GM23248 (cell line): ENCODE measurements at places on chromosomes 1 and 21. TPM values are rescaled to one million over a fixed set of nuclear protein-coding genes. Genes with fewer than 3 reads are reported as not detected.

MYOG gene
- not detected in 2 replicates for total RNA-seq

SH2D5 gene
- total RNA-seq: 1.0 and 1.4 TPM in 2 replicates

BLZF1 gene
- 33.0 and 34.6 TPM in 2 replicates for total RNA-seq

C1orf116 gene
- total RNA-seq: not detected in 2 replicates

GREM2 gene
- total RNA-seq: 39.8 and 47.8 TPM in 2 replicates

RXFP4 gene
- total RNA-seq: not detected in 2 replicates

DNA sequence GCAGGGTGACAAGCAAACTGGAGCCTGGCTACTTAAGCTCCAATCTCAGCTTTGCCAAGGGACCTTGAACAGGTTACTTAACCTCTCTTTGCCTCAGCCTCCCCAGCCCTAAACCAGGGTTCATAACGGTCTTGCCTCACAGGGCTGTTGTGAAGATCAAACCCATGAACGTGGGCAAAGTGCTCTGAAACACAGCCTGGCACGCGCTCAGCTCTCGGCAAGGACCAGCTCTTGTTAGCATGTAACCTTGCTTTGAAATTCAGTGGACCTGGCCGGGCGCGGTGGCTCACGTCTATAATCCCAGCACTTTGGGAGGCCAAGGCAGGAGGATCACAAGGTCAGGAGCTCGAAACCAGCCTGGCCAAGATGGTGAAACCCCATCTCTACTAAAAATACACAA, 24.8 kb downstream of the RAP1GAP start:
- no peak for DNase-seq
- H3K27ac ChIP-seq: no peak overlapping the region
- no peak overlapping the region for H3K4me3 ChIP-seq
- H3K4me1 ChIP-seq: no peaks in the 10 kb centered on the region
- H3K27me3 ChIP-seq: peaks cover 5% of the 10 kb centered on the region

DNA sequence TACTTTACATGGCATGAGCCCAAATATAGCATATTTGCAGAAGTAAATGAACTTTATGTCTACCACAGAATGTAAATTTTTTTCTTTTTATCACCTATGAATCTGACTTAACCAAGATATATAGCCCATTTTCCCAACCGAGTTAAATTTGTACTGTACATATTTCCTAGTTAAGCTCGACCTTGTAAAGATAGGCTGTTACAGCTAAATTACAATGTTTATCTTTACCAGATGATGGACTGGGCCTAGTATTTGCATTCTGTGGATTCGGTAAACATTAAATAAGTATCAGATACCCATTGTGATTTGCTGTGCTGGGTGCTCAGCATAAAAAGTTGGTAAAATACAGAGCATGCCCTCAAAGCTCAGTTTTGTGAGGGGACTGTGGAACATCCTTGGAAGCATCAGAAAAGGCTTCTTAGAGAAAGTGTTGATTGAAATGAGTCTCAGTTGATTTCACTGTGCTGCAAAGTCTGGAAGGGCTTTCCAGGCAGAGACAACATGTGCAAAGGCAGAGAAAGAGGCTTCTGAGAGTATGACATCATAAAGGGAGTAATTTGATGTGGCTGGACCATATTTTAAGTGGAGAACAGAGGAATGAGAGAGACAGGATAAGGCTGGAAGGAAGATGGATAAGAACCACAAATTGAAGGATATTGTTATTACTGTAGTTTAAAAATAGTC, 27.4 kb downstream of the MORC3 start:
- H3K4me1 ChIP-seq: peaks cover 31% of the 10 kb centered on the region
- no peaks in the 10 kb centered on the region for H3K27me3 ChIP-seq
- H3K36me3 ChIP-seq: peaks cover 47% of the 10 kb centered on the region
- H3K27ac ChIP-seq: peak overlapping the region; percentile 31
- peak; percentile 32 for DNase-seq
- no peak overlapping the region for H3K4me3 ChIP-seq

- no peak overlapping the region for H3K4me3 ChIP-seq
- H3K4me1 ChIP-seq: peaks cover 21% of the 10 kb centered on the region
- H3K27ac ChIP-seq: peak overlapping the region; percentile 26
- H3K27me3 ChIP-seq: no peaks in the 10 kb centered on the region
- peak; percentile 62 for DNase-seq
- H3K36me3 ChIP-seq: no peaks in the 10 kb centered on the region
Observed at GRCh38 chr1:64111787-64112186, 91.6 kb upstream of the UBE2U start.

GRCh38 chr1:98991127-98992012, 13.3 kb downstream of the PLPPR5 start:
- H3K4me3 ChIP-seq: no peak overlapping the region
- H3K36me3 ChIP-seq: no peaks in the 10 kb centered on the region
- peaks cover 25% of the 10 kb centered on the region for H3K4me1 ChIP-seq
- no peaks in the 10 kb centered on the region for H3K27me3 ChIP-seq
- peak; percentile 87 for DNase-seq

DNA sequence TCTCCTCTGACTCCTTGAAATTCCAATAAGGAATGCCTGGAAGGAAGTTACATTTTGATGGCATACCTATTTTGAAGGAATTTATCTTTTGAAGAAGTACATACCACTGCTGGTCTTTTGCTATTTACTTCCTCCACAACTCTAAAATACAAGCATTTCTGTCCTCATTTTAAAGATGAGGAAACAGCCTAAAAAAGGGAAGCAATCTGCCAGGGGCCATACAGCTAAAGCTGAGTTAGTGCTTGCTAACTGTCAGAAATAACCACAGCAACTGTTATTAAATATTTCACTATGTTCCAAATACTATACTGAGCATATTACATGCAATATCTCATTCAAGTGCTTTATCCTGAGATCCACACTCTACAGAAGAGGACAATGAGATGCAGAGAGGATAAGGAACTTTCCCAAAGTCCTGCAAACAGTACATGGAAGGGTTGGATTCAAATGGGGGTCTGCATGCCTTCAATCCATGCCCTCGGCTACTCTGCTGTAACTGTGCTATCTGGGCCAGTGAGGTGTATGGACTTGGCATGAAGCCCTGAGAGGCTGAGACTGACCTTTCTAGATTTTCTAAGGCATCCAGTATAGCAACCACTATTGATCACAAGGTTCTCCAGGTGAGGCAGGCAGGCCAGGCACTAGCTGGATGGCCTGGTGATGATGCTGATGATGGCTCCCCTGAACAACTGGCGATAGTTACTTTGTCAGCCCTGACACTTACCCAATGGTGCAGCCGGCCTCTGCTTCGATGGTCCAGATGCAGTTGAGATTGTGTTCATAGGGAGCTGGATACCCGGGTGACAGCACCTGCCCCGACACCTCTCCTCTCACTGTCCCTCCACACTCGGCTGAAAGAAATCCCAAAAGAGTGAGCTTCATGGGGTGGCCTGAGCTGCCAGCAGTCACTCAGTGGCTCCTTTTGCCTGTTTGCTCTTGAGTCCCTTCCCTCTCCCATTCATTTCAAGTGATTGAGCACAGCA, 171.4 kb upstream of the HMGB4 start:
- H3K27ac ChIP-seq: no peak overlapping the region
- no peak for DNase-seq
- H3K4me1 ChIP-seq: no peaks in the 10 kb centered on the region
- no peak overlapping the region for H3K4me3 ChIP-seq
- no peaks in the 10 kb centered on the region for H3K27me3 ChIP-seq

DNA sequence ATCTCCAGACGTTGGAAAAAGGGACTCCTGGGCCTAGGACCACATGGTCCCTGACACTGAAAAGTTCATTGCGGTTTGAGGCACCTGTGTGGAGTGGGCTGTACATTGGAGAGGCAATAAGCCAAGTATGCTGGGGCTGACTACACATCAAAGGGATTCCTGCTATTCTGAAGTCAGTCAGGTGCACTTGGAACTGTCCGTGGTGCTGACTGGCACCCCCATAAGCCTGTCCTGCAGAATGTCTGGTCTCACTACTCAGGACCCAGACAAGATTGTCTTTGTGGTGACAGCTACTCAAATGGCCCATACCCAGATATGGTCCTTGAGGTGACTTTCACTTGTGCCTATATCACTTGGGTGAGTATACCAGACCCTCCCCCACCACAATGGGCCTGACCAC, 150.6 kb downstream of the RWDD3 start:
- peak; percentile 16 for DNase-seq
- no peaks in the 10 kb centered on the region for H3K4me1 ChIP-seq
- H3K27me3 ChIP-seq: no peaks in the 10 kb centered on the region
- H3K27ac ChIP-seq: no peak overlapping the region
- no peaks in the 10 kb centered on the region for H3K36me3 ChIP-seq
- no peak overlapping the region for H3K4me3 ChIP-seq

GRCh38 chr1:41803656-41804055, 115.1 kb downstream of the HIVEP3 start:
- no peaks in the 10 kb centered on the region for H3K27me3 ChIP-seq
- DNase-seq: no peak
- no peaks in the 10 kb centered on the region for H3K36me3 ChIP-seq
- no peak overlapping the region for H3K27ac ChIP-seq
- H3K4me1 ChIP-seq: 0 out of 2 replicates have a peak, but pooled peaks cover 6% of the 10 kb centered on the region
- no peak overlapping the region for H3K4me3 ChIP-seq

DNA sequence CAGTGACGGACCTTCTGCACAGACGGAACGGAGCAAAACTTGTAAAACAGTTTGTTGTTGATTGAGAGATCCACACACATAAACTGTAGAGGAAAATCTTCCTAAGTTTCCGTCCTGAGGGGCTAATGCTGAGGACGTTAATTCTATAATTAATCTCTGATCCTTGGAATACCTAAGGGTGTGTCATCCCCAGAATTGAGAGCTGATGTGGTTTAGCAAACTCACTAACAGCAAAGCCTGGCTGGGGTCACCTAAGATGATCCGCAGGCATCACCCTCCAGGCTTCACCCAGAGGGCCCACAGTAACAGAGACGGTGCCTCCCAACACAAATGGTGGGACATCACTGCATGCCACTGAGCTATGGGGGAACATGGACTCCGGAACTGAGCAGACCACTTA, 97.5 kb downstream of the SMYD2 start:
- peaks cover 14% of the 10 kb centered on the region for H3K4me1 ChIP-seq
- H3K4me3 ChIP-seq: no peak overlapping the region
- H3K27ac ChIP-seq: no peak overlapping the region
- DNase-seq: peak; percentile 5

GRCh38 chr1:31987135-31987619, 26.5 kb upstream of the KHDRBS1 start:
- H3K36me3 ChIP-seq: no peaks in the 10 kb centered on the region
- no peak for DNase-seq
- peaks cover 10% of the 10 kb centered on the region for H3K4me1 ChIP-seq
- no peaks in the 10 kb centered on the region for H3K27me3 ChIP-seq

- no peak overlapping the region for H3K4me3 ChIP-seq
- no peak for DNase-seq
- no peak overlapping the region for H3K27ac ChIP-seq
- H3K36me3 ChIP-seq: no peaks in the 10 kb centered on the region
Observed at GRCh38 chr1:205043866-205044265, 854 bp downstream of the CNTN2 start.

GRCh38 chr1:34320053-34320669, 143.5 kb downstream of the C1orf94 start:
- H3K4me1 ChIP-seq: 0 out of 2 replicates have a peak, but pooled peaks cover 3% of the 10 kb centered on the region
- peak; percentile 70 for DNase-seq
- no peak overlapping the region for H3K4me3 ChIP-seq
- no peaks in the 10 kb centered on the region for H3K36me3 ChIP-seq
- H3K27me3 ChIP-seq: peaks cover 13% of the 10 kb centered on the region; the same call in 1 of the 2 replicates
- H3K27ac ChIP-seq: no peak overlapping the region

DNA sequence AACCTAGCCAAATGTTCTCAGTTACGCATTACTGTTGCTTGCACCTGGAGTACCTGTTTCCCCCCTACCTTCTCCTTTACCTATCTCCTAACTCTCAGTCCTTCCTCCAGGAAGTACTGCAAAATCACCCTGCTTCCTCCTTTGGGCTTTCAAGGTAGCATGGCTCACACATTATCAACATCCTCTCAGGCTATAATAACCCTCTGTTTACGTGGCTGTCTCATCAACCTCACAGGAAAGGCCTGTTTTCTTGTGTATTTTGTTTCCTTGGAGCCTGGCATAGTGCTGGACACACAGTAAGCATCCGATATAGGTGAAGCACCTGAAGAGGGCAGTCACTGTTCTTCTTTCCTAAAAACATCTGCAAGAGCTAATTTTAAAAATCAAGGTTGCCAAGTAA, 32.7 kb upstream of the ANGPTL7 start:
- no peak for DNase-seq
- no peak overlapping the region for H3K4me3 ChIP-seq
- H3K27ac ChIP-seq: no peak overlapping the region
- H3K36me3 ChIP-seq: peaks cover 10% of the 10 kb centered on the region; the same call in 1 of the 2 replicates
- peaks cover 25% of the 10 kb centered on the region for H3K4me1 ChIP-seq

DNA sequence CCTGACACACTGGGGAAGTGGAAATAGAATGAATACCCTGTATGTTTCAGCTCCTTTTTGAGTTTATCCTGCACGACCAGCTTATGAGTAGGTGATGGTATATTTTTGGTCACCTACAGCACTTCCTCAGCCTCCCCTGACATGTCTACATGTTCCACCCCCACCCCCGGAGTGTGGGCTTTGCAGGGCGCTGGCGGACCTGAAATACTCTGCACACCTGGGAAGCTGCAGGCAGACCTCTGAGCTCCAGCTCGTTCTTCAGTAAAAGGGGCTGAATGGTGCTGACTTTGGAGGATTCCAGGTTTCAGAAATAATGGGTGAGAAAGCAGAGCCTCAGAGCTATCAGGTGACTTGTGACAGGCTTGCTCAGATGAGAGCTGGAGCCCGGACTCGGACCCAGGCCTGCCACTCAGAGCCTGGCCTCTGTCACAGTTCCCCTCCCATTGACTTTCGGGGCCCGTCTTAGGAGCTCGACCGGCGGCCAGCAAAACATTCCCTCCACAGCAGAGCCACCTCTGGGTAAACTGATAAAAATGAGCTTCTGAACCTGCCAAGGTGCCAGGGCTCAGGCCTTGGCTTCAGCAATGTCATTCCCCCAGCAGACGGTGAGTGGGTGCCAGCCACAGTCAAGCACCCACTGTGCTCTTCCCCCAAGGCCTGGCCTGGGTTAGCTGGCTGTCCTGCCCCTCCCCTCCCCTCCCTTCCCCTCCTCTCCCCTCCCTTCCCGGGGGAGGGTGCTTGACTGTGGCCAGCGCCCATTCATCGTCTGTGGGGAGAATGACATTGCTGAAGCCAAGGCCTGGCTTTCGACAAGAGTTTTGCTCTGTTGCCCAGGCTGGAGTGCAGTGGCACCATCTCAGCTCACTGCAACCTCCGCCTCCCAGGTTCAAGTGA, 30.1 kb downstream of the DOP1B start:
- no peaks in the 10 kb centered on the region for H3K4me1 ChIP-seq
- H3K27me3 ChIP-seq: no peaks in the 10 kb centered on the region
- no peak for DNase-seq
- H3K4me3 ChIP-seq: no peak overlapping the region
- H3K27ac ChIP-seq: no peak overlapping the region

DNA sequence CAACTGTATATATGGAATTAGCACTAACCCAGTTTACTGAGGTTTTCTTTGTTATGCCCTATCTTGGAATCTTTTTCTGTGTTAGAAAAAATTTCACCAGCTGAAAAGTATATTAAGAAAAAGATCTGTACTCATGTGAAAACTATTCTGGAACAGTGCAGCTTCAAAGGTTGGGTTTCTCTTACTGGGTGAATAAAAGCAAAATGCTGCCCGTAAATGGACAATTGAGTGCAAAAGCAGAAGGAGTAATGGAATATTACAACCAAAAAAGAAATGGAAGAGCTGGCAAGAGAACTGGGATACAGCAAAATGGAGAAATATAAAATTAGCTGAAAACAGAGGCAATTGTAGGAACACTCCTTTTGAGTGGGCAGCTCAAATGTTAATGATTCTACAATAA, 17.0 kb upstream of the RAVER2 start:
- H3K4me3 ChIP-seq: no peak overlapping the region
- no peak for DNase-seq
- H3K27ac ChIP-seq: no peak overlapping the region
- H3K27me3 ChIP-seq: peaks cover 5% of the 10 kb centered on the region
